ENCODE measurements at places on chromosomes 5 and 9.

DNA sequence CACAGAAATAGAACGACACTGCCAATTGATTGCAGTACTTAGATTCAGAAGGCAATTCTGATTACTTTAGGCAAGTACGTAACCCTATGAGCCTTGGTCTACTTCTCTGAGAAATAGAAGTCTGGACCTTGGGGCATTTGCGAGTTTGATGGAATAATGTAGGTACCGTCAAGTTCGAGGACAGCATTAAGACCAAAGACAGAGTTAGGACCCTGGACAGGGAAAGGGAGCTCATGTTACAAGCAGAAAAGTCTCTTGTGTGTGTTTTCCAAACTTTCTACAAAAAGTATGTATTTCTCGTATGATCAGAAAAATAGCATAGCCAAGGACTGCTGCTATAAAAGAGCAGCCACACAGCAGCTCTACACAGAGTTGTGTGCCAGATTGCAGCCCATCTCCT, 20.1 kb downstream of the CCDC180 start:
- DNase-seq = no peak

DNA sequence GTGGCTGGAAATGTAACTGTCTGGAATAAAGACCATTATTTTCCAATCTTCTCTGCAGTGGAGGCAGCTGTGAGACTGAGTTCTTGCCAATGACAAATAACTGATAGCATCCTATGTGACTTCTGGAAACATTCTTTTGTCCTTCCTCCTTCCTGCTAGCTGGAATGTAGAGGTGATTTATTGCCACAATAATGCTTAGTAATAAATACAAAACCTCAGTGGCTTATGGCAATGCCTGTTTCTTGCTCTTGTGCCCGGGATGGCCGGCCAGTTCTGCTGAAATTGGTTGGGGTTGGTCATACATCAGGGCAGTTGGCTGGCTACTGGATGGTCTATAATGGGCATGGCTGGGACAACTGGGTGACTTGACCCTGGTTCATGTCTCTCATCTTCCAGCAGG, 12.2 kb upstream of the TEX48 start:
- no peak for DNase-seq

GRCh38 chr5:133233616-133234015, 181.8 kb downstream of the HSPA4 start:
- no peak for DNase-seq

- no peak for DNase-seq
These were observed 134.7 kb downstream of the CDH6 start for GRCh38 chr5:31328040-31328733.

DNA sequence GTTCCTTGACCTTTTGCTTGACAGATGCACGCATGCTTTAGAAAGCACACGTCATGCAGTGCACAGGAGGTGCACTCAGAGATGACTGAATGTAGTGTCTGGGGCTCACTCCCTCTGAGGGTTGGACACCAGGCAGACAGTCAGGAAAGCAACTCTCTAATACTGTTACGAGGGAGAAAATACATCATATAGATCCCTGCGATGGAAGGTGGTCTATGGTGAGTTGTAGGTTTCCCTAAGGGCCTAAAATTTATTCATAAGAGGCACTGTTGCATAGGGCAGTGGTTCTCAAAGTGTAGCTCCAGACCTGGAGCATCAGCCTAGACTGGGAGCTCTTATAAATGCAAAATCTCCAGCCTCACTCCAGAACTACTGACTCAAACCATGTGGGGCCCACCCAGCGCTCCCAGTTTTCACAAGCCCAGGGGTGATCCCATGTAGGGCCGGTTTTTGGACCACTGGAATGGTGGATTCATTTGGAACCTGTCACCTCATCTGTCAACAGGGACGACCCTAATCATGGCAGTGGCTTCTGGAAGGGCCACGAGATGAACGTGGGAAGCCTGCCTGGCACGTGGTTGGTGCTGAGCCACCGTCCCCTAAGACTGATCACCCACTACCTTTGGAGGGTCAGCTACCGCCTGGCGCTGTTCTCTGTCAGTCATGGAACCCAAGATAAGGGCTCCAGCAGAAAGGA, 16.8 kb upstream of the PHF19 start:
- DNase-seq = no peak

DNA sequence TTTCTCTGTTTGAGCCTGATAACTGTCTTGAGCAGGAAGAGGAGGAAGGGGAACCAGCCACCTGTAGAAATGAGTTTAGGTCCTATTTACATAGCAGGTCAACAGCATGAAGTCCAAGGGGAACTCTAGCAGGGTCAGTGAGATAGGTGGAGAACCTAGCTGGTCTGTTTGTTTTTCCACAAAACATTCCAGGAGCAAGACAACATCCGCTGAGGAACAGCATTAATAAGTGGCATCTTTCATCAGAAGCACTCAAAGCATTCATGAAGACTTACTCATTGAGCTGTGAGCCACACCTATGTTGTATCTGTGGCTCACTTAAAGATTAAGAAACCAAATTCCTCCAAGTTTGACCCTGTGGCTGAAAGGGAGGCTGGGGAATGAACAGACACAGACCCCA, 115.9 kb downstream of the ACTBL2 start:
- no peak for DNase-seq

GRCh38 chr5:91328743-91329142, 54.4 kb downstream of the ARRDC3 start:
- no peak for DNase-seq

DNA sequence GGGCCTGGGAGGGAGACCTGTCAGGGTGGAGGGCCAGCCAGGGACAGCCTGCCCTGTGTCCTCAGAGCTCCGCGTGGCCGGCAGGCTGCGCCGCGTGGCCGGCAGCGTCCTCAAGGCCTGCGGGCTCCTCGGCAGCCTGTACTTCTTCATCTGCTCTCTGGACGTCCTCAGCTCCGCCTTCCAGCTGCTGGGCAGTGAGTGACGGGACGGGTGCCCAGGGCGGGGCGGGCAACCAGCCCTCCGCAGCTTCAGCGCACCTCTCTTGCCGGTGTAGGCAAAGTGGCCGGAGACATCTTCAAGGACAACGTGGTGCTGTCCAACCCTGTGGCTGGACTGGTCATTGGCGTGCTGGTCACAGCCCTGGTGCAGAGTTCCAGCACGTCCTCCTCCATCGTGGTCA, 1.8 kb downstream of the SLC34A3 start:
- DNase-seq = no peak

DNA sequence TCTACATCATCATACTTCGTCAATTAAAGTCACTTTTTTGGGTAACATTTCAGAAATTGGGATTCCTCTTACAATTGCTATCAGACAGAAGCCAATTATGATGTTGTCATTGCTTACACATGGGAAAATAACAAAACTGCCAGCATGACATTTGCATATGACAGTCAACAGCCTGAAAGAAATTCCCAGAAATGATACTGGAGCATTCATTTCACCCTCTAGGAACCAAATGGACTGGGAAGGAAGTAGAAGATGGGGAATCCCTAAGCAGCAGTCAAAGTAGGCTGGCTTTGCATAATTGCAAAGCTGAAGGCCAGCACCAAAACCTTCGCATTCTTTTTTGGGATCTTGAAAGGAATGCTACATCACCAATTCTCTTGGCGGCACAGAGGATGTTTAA, 10.7 kb downstream of the HMGCS1 start:
- DNase-seq = no peak

GRCh38 chr9:35776018-35776417, 15.4 kb upstream of the NPR2 start:
- no peak for DNase-seq

- no peak for DNase-seq
These were observed 138.6 kb upstream of the NFIB start for GRCh38 chr9:14452539-14452938.

DNA sequence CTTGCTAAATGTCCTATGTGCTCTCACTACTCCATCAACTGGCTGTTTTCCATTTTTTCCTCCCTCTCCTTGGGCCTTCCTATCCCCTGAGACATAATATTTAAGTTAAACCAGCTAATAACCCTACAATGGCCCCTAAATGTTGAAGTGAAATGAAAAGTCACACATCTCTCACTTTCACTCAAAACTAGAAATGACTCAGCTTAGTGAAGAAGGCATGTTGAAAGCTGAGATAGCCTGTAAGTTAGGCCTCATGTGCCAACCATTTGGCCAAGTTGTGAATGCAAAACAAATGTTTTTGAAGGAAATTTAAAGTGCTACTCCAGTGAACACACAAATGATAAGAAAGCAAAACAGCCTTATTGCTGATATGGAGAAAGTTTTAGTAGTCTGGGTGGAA, 48.8 kb upstream of the CDH10 start:
- no peak for DNase-seq

DNA sequence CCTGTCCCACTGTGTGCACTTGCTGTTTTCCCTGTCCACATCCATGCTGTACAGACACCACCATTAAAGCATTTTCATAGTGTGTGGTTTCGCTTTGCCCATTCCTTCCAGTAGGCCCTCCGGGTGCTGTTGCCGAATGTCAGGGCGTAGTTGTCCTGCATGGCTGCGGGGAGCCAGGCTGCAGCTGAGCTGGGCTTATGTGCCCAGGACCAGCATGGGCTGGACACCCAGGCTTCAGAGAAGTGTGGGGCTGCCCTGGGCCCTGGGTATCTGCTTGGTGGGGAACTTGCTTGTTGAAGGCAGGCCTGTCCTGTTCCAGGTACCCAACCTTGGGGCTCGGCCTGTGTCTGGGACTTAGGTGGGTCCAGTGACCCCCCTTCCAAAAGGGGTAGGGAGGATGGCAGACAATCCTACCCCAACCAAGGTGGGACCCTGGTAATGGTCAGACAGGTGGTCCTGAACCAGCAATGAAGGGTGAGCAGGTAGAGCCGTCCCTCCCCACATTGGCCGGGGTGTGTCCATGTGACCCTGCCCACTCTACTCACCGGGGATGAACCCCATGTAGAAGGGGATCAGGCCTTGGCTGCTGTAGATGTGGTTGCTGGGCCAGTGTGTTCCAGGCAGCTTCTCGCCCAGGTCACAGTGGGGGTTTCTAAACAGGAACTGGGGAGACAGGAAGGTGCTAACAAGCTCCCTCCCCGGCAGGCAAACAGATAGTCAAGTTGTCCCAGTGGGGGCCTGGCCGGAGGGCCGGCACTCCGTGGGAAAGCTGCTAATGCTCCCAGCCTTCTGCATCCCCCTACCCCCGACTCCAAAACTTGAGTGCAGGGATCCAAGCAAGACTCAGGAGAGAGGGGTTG, 2.8 kb downstream of the TUBB4B start:
- no peak for DNase-seq

- DNase-seq = no peak
These were observed 1.3 kb upstream of the EBF1 start for GRCh38 chr5:159100782-159101646.

- peak; percentile 24 for DNase-seq
These were observed 5.5 kb downstream of the C9orf85 start for GRCh38 chr9:71916834-71917534.

DNA sequence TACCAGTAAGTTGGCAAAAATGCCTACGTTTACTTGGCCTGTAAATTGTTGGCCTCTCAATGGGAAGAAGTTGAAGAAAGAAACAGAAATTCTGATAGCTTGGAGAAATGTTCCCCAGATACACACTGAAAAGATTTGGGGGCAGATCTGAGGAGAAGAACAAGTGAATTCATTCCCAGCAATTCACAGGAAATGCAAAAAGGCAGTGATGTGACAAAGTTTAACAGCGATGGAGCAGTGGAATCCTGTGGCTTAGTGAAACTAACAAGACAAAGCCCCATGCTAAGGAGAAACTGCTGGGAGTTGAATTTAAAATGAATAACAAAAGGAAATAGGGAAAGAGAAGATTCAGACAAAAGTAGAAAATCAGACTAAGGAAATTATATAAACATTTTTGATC, 213.2 kb upstream of the EDIL3 start:
- DNase-seq = no peak

DNA sequence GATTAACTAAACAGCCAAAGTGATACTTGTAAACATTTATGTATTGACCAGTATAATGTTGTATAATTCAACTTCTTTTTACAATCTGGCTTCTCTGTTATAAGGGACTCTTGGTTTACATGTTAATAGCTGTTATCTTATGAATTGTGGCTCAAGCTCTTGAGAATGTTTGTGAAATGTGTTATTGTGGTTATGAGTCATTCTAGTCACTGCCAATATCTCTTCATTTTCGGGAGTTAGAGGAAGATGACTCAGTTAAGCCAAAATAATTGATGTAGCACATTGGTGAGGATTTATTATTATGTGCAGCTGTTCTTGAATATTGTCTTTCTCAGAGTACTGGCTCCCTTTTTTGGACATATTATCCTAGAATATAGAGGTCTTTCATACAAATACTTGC, 655.2 kb upstream of the RIOK2 start:
- DNase-seq = no peak

DNA sequence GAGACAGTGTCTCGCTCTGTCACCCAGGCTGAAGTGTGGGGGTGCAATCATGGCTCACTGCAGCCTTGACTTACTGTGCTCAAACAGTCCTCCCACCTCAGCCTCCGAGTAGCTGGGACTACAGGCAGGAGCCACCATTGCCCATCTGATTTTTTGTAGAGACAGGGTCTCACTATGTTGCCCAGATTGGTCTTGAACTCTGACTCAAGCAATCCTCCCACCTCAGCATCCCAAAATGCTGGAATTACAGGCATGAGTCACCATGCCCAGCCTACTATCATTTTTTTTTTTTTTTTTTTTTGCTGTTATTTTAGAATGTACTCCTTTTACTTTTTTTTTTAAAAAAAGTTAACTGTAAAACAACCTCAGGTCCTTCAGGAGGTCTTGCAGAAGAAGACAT, 449.0 kb downstream of the CCDC171 start:
- no peak for DNase-seq

GRCh38 chr5:176817841-176818377, 7.5 kb downstream of the UNC5A start:
- DNase-seq = peak; percentile 13

- no peak for DNase-seq
These were observed 40.3 kb downstream of the JAK2 start for GRCh38 chr9:5025416-5025815.

GRCh38 chr5:7849681-7850394, 1.1 kb downstream of the CFAP90 start:
- DNase-seq = no peak

DNA sequence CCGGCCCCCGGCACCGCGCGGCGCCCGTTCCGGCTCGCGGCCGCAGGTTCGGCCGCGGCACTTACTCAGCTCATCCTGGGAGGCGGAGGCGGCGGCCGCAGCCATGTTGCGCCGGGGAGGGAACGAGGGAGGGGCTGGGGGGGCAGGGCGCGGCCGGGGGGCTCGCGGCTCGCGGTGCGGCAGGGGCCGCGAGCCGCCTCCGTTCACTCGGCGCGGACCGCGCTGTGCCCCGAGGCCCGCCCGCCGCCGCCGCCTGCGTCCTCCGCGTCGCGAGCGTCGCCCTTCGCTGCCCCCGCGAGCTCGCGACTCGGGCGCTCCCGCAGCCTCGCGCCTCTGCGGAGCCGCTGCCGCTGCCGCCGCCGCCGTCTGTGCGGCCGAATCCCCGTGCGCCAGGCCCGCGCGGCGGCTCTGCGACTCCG, 735 bp downstream of the ECPAS start:
- peak; percentile 54 for DNase-seq

GRCh38 chr5:72377910-72378638, 57.9 kb downstream of the PTCD2 start:
- no peak for DNase-seq

DNA sequence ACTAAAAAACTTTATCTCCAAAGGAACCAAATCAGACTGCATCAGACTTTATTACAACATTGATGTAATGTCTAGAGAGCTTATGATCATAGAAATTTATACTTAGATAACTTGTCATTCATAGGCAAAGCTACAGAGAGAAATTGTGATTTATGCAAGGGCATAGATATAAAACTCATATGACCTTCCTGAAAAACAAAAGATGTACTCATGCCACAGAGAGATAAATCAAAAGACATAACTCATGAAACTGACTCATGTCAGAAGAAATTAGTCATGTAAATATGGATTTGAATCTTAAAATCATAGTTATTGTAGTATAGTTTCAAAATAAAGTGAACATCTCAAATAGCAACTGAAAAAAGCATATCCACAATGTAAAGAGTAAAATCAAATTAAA, 186.2 kb downstream of the GABBR2 start:
- DNase-seq = no peak
